Naive thymus-derived CD8-positive, alpha-beta T cell (primary cell): ENCODE measurements at places on chromosomes 11 and 22. TPM values are rescaled to one million over a fixed set of nuclear protein-coding genes. Genes with fewer than 3 reads are reported as not detected.

- DNase-seq = no peak
Measured at GRCh38 chr11:1559111-1559951, 12.7 kb downstream of the DUSP8 start.

GRCh38 chr11:19200410-19201201, 1.2 kb downstream of the CSRP3 start:
- no peak for DNase-seq

- DNase-seq = no peak
Measured at GRCh38 chr22:46612904-46613605, 7.1 kb upstream of the GRAMD4 start.

GRCh38 chr11:86197448-86197847, 47.1 kb upstream of the EED start:
- DNase-seq = no peak

GRCh38 chr11:1917523-1918435, 1.7 kb upstream of the TNNT3 start:
- no peak for DNase-seq

- no peak for DNase-seq
Measured at GRCh38 chr11:128563942-128564641, 23.3 kb downstream of the ETS1 start.

GRCh38 chr22:43126501-43127165, 16.1 kb downstream of the BIK start:
- DNase-seq = no peak

DNA sequence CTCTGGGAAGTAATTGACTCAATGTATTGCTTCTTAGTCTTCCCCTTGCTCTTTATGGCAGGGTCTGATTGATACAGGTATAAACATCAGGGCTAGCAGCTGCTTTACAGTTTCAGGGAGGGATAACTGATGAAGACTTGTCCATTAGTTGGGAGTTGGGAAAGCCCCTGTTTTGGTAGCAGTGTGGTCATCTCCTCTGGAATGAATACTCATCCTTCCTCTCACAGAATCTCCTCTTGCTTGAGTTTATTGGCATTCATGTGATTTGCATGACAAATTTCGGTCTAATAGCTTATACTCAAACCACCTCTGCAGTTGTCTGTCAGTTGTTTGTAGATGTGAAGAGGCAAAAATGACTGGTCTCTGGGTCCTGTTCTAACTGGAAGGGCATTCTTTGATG, 79.7 kb downstream of the FAT3 start:
- DNase-seq = no peak

GRCh38 chr11:89633135-89633705, 76.9 kb upstream of the TRIM77 start:
- no peak for DNase-seq

- DNase-seq = no peak
Measured at GRCh38 chr11:72635933-72636332, 38.3 kb downstream of the PDE2A start.

DNA sequence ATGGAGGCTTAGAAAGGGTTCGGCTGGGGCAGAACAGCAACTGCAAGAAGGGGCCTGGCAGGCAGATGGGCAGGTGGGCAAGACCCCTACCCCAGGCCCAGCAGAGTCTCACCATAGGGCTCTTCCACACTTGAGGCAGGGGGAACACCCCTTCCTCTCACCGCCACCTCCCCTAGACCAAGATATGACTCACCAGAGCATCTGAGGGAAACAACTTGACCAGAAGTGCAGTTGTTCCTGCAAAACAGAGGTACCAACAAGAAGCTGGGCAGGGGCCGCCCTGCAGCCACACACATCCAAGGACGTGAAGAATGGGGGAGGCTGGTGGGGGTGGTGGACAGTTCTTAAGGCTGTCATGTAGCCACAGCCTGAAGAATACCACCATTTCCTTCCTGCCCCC, 10.9 kb downstream of the TMPRSS5 start:
- no peak for DNase-seq

The SERHL2 gene
- total RNA-seq = 0.81 TPM

The HORMAD2 gene
- total RNA-seq = not detected

DNA sequence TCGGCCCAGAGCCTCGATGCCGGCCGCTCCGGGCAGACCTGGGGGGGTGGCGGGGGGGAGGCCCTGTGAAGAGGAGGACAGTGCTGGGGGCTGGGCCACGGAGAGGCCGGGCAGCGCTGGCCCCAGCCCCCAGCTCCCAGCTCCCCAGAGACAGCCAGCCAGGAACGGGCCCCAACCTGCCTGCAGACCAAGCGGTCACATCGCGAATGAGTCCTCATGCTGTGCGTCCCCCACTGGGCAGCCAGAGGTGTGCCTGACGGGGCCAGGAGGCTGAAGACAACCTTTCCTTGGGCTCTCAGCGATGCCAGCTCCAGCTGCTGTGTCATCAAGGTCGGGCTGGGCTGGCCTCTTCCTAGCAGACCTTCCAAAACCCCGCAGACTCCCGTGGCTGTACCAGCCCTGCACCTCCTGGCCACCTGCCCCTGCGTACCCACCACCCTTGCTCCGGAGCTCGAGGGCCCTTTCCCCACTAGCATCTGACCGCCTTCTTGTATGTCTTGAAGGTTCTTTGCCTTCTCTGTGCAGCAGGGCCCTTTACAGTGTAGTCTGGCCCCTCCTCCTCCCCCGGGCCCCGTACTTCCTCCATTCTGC, 88.4 kb downstream of the CDKN1C start:
- DNase-seq = no peak

The PANX2 gene
- total RNA-seq = 0.26 TPM

GRCh38 chr22:45996241-45997076, 19.5 kb upstream of the WNT7B start:
- DNase-seq = no peak

DNA sequence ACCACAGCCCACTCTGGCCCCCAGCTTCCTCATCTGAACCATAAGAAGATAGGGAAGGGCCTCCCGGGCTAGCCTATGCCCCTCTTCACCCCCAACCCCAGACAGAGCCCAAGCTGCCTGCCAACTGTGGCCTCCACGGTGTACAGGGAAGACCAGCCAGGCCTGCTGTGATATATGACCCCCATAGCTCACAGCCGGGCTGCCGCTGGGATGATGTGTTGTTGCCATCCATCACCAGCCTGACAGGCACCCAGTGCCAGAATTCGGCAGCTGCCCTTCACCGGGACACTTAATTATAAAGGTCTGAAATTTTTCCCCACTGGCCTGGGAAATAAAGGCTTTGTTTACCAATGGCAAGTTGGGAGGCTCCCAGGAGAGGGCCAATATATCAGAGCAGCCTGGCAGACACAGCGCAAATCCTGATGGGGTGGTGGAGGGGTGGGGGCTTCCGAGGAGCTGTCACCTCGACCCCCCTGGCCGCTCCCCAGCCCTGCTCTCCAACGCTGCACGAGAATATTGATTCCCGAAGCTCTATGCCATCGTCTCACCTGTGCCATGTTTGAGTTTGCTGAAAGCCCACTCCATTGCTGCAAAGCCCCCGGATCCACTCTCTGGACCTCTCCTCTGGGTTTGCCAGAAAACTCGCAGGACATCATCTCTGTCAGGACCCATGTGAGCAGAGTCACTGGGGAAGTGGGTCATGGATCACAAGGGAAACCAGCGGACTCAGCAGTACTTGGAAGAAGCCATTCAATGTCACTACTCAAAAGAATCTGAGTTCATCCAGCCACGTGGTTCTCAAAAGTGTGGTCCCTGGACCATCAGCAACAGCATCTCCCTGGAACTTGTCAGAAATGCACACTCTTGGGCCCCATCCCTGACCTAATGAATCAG, 296.9 kb downstream of the MN1 start:
- no peak for DNase-seq

The KDM4E gene
- not detected for total RNA-seq

DNA sequence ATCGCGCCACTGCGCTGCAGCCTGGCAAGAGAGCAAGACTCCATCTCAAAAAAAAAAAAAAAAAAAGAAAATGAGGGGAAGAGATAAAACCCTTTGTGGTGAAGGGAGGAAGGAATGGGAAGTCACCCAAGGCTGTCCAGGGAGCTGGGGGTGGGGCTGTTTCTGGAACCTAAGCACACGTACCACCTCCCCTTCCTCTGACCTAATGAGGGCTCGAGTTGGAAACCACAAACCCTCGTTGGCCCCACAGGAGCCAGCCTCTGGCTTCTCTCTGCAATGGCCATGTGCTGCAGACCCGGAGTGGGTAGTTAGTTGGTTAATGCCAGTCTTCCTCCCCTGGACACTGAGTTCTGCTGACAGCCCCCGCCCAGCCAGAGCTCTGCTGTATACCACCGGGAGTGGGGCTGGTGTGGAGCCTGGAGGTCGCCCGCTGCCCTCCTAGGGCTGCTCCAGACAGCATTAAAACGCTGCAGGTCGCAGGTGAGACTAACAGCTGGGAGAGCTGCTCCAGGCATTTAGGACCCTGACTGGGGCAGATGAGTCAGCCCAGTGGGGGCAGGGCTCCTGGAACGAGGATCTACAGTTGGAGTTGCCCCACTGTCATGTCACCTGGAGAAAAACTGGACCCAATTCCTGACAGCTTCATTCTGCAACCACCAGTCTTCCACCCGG, at the start of gene LGALS12:
Gene LGALS12, plus strand, starts transcription at position 228 of the 672 bp plus-strand sequence. Its CDS starts 375 bp downstream, at position 603.
- DNase-seq = no peak

DNA sequence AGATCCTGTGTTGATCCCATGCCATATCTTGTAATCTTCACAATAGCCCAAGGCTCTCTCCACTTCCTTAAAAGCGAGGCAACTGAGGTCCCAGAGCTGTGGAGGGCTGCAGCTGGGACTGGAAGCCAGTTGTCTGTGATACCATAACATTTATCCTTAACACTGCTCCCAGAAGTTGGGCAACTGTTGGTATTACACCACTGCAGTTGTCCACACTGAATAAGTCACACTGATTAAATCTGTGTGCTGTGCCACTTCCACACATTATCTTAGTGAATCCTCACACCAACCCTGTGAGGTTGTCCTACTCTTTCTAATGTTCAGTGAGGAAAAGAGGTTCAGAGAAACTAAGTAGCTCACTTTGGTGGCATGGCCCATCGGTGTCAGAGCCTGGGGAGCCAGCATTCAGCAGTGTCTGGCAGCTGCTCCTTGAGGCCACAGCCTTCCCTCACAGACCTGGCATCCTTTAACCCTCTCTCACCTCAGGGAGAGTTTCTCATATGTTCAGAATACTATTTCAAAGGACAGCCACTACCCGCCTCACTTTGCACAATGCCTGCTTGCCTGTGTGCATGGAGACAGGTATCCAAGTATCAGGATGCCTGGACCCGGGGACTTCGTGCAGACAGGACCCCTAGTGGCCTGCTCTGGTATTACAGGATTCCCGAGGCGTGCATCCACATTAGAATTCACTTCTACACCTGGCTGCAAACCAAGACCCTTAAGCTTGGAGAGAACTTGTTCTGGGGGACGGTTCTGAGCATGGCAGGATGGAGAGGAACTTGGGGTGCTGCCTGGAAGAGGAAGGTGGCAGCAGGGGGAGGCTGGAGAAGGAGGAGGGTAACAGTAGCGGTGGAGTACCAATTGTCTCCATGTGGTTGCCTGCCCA, 221.9 kb upstream of the TBCEL start:
- DNase-seq = no peak

- no peak for DNase-seq
Measured at GRCh38 chr11:47109727-47110246, 66.9 kb downstream of the ARFGAP2 start.

The ZPR1 gene
- total RNA-seq = 66.5 TPM

The XKR3 gene
- not detected for total RNA-seq

DNA sequence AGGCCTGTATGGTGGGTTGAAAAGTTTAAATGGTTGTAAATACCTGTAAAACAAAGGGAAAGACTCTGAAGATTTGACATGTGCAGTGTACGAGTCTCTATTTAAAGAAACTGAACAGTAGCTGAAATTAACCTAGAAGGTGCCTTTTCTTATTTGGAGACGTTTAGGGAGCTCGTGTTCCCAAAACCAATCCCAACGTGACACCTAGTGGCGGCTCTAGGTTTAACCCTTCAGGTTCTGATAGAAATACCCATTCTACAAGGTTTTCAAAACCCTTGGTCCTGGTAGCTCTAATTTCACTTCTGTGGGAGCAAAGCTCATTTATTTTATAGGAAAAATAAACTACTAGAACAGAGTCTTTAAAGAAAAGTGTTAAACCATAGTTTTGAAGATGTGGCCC, 258.3 kb downstream of the LRRC4C start:
- no peak for DNase-seq

The OR5P2 gene
- total RNA-seq = not detected

- no peak for DNase-seq
Measured at GRCh38 chr11:111795334-111795985, 29.3 kb upstream of the PPP2R1B start.

The C11orf21 gene
- total RNA-seq = 115 TPM

The MMP7 gene
- total RNA-seq = not detected

The ARHGAP8 gene
- total RNA-seq = 4.8 TPM

The SCGB2A2 gene
- not detected for total RNA-seq

The PNPLA3 gene
- 0.63 TPM for total RNA-seq
